ENCODE measurements at places on chromosomes 3 and 15.

DNA sequence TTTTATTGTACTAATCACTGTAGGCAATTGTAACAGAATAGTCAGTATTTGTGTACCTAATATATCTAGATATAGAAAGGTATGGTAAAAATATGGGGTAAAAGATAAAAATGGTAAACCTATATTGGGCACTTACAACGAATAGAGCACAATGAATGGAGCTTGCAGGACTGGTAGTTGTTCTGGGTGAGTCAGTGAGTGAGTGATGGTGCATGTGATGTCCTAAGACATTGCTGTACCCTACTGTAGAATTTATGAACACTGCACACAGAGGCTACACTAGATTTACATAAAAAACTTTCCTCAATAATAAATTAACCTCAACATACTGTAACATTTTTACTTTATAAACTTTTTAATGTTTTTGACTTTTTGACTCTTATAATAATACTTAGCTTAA, 274.3 kb upstream of the PPP2R3A start:
- DNase-seq, result no peak

- DNase-seq, result no peak
Observed at GRCh38 chr3:101848326-101848725, 988 bp upstream of the NFKBIZ start.

GRCh38 chr3:54832876-54833275, 95.0 kb downstream of the LRTM1 start:
- no peak for DNase-seq

DNA sequence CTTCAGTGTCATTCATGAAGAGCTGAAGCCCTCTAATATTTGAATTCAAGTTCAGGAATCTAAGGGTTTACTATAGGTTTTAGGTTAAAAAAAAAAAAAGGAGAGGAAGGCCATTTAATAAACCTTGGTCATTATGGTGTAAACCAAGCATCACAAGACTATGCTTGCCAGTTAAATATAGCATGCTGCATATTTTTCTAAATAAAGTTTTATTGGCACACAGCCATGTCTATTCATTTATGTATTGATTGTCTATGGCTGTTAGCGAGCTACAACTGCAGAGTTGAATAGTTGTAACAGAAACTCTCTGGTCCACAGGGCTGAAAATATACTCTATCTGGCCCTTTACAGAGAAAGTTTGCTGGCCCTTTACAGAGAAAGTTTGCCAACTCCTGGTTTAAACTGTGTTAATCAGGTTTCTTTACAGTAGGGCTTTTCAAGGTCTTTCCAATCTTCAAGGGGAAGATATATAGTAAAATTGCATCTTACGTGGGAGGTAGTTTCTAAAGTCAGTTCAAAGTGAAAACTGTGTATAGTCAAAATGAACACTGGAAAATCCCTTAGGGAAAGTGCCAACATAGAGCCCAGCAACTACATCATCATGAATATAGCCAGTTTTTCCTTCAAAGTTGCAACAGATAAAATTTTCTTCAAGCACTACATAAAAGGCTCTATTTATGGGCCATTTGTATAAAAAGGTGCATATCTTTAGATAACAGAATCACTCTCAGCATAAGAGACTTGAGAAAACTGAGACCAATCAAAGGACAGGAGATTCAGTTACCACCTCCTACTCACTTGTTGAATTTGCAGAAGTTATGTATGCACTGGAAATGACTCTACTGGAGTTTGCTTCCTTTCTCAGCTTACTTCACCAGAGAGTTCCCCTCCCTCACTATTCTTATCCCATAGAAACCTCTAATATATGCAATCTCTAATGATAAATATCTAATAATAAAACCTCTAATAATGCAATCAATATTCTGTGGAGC, 49.7 kb upstream of the FRMD4B start:
- DNase-seq, result no peak

GRCh38 chr15:99135194-99135593, 30.3 kb downstream of the SYNM start:
- DNase-seq, result no peak

GRCh38 chr15:60972301-60972700, 256.8 kb downstream of the RORA start:
- no peak for DNase-seq

Data from germinal center (tissue), 1 donor.